ENCODE measurements at places on chromosomes 13 and 19.

DNA sequence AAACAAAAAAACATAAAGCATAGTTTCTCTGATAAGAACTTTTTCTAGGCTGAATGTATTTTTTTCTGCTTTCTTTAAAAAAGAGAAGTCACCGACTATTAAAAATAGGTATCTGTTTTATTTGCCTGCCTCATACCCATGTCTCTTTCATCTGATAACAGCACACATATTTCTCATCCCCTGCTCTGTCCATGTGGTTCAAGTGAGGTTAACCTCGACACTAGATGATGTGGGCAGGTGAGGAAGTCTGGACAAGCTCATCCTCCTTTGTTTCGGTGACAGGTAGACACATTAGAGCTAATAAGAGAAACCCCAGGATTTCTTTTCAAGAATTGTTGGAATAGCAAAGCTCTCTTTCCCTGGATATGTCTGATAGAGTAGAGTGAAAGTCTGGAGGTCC lies 222.7 kb downstream of the GPC5 start:
- no peak for DNase-seq

DNA sequence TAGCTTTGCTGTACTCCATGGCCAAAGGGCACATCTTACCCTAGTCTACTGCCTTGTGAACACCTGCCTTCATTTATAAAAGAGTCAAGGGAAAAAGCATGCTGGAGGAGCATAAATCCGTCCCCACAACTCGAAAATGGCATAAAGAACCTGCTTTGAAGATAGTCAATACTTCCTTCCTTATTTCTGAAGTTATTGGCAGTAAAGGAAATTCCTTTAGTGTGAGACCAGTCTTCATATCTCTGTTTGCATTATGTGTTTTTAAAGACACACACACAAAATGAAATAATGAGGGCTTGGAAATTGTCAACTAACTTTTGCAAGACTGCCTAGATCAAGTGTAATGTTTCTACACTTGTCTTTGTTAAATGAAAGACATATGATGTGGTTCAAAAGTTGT lies 408.4 kb downstream of the SPRY2 start:
- DNase-seq: no peak

- DNase-seq: no peak
These were observed 422.2 kb downstream of the KLF5 start for GRCh38 chr13:73480779-73481559.

DNA sequence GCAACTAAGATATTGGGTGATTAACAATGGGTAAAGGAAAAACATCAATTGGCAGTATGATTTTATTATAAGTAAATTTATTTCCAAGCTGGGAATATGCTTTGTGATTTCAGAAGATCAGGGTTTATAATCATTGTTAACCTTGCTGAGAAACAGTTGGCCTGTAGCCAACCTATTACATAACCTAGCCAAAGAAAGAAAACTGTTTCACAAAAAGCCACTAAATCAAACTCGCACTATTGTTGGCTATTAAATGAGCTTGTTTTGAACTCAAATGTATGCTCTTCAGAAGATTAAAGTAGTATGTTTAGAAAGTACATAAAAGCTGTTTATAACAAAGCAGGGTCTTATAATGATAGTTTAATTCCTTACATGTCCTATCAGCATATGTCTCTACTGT lies 151.7 kb downstream of the LHFPL6 start:
- DNase-seq: no peak

DNA sequence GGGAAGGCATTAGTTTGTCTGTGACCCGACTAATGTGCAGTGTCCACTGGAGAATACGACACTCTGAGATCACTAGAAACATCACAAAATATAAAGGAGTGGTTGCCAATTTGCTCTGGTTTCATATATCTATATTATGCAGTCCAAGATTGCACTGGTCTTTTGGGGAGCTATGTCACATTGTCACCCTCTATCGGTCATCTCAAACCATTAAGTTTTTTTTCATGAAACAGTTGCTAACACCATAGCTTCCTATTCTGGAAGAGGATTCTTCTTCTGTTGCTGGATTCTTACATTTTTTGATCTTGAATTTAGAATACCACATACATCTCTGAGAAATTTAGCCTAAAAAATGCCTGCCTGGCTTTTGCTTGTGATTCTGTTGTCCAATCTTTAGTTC lies 168.6 kb downstream of the LACC1 start:
- DNase-seq: no peak
